ENCODE measurements at places on chromosomes 3 and 15.
A peak's percentile ranks its signal among the peaks of the same experiment; 100 is the strongest.

DNA sequence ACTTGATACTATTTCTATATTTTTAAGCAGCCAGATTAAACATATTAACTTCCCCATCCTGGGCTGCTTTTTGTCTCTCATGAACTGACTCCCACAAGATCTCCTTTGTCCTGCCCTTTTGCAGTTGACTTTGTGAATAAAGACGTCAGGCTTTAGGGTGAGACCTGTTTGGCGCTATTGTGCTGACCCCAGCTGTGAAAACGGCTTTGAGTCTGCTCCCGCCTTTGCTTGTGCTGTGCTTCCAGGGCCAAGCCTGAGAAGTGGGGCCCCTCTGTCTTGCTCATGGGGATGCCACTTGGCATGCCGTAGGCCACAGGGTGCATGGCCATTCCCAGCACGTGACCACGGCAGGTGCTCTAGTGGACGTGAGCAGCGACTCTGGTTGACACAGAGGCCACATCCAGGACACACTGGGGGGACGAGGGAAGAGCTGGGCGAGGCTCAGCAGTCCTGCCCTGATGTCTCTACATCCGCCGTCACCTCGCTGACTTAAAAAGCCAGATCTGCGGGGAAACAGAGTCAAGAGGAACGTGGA is 268.9 kb upstream of the LYSMD4 start:
- no peak for DNase-seq

DNA sequence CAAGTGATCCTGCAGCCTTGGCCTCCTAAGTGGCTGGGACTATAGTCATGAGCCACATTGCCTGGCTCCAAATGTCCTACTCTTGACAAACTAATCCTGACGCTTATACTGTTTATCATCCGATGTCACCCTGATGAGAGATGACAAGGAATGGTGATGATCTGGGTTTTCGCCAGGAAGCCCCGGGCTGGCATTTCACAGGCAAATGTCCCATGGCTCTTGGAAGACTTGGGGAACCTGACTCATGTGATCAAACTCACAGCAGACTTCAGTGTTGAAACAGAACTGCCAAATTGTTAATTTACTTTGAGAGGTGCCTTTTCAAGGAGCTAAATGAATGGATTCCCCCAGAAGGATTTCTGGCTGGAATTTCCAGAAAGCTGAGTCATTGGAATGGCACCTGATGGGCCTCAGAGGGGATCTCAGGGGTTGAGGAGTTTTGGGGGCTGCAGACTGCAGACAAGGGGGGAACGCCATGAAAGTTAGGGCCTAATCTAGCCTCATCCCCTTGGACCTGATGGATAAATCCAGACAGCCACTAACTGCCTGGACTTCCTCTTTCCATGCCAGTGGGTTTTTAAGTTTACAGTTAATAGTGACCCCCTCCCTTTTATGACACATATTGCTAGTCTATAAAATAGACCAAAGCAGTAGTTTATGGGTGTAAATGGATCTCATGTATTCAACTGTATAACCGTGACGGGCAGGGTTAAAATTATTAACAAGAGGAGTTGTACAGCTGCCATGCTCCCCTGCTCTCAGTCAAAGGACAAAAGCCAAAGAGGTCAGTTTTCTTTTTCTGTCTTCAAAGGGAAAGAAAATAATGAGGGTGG is 146.6 kb downstream of the CHSY1 start:
- DNase-seq: no peak

DNA sequence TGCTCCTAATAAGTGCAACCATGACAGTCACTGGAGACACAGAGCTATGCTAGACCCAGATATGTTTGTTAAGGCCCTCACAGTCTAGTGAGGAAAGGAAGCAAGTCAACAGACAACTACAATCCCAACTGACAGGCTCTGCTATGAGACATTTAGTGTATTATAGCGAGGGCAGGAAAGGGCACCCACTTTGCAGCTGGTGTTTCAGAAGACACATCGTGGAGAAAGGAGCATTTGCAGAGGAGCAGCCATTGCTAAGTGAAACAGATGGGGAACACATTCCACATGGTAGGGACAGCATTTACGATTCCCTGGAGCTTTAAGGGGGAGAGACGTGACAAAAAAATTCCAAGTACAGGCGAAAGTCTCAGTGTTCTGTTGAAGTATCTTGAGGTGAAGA is 685.6 kb downstream of the AGBL1 start:
- no peak for DNase-seq

- DNase-seq: peak; percentile 27
These were observed 41.8 kb upstream of the SLC6A11 start for GRCh38 chr3:10774129-10774670.

- DNase-seq: no peak
These were observed 112.5 kb upstream of the TGFBR2 start for GRCh38 chr3:30493911-30494311.

DNA sequence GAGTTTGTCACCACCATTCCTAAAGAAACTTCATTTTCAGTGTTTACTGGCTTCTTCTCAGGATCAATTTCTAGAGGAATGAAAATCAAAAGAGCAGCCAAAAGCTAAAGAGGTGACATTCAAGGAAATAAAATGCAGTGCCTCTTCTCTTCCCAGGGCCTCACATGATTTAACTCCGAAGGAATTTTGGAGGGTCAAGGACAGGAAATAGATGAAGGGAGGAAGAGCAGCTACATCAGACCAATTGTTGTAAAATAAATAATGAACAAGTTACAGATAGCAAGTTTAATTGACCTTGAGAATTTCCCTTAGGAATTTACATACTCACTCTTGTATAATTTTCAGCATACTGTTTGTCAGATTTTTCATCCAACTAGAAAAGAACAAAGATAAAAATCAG is 78.1 kb downstream of the LRRFIP2 start:
- DNase-seq: no peak

GRCh38 chr3:98603580-98603979 is 10.2 kb upstream of the CPOX start:
- DNase-seq: no peak

- no peak for DNase-seq
These were observed 66.0 kb upstream of the CMSS1 start for GRCh38 chr3:99751649-99752048.

- no peak for DNase-seq
These were observed 67.2 kb upstream of the CSTA start for GRCh38 chr3:122257644-122258364.

- no peak for DNase-seq
These were observed 112.2 kb downstream of the CHL1 start for GRCh38 chr3:308597-309321.

DNA sequence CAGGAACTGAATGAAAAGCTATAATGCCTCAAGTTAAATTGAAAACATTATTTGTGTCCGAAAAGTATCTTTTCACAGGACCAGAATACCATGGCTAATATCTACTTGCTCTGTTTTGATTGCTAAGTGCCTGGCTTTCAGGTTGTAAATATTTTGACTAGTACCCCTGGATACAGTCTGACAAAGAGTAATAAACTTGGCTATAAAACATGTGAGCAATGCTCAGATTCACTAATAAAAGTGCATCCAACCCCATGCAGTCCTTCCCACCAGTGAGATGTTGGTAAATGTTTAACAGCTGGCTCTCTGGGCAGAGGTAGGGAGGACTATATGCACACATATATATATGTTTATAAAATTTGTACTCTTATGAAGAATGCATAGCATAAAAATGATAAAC is 281.8 kb upstream of the TGFBR2 start:
- no peak for DNase-seq

- no peak for DNase-seq
These were observed 376.5 kb upstream of the ZNF717 start for GRCh38 chr3:76161856-76162255.

DNA sequence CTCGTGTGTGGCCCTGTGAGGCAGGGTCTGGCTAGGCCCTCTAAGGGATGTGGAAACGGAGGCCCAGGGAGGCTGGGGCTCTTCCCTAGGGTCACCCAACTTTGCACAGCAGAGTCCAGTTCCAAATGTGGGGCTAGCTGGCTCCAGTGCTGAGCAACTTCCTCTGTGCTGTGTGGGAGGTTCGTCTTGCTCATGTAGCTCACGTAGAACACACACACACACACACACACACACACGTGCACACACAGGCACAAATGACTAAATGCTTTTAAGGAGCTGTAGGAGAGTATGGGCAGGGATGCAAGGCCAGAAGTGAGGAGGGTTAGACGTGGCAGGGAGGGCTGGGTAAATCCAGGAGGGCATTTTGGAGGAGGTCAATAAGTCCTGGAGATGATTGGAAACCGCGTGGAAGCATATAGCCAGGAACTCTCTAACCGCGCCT is 213.8 kb downstream of the RPLP1 start:
- DNase-seq: no peak

GRCh38 chr15:70166506-70167087 is 68.9 kb upstream of the TLE3 start:
- no peak for DNase-seq

- no peak for DNase-seq
These were observed 3.5 kb upstream of the FAM81A start for GRCh38 chr15:59434481-59434880.

GRCh38 chr3:27666708-27667107 is 55.4 kb downstream of the EOMES start:
- DNase-seq: no peak

DNA sequence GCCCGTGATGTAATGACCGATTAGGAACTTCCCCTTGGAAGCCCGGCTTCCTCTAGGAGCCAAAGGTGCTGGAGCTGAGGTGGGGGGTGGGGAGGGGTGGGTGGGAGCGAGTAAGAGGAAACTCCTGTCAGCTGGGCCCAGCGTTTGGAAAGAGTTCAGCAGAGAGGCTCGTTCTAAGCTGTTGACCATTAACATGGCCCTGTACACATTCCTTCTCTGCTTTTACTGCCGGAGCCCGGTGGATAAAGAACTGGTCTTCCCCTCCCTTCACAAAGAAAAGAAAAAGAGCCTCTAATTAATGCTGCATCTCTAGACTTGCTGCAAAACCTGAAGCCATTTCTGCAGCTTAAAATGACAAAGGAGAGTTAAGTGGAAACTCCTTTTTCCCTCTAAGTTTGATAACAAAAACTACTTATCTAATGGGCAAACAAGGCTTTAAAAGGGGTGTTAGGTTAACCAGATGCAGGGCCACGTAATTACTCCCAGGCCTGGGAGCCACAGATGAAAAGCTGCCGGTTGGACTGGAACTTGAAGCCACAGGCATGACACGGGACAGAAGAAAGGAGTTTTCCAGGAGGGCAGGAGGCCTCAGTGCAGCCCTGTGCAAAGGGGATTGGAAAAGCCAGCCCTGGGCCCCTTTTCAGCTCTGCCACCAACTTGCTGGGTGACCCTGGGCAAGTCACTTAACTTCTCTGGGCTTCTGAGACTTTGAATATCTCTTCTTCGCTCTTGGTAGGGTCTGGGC is 71.3 kb downstream of the SMAD6 start:
- no peak for DNase-seq

- no peak for DNase-seq
These were observed 8.1 kb downstream of the ARPP21 start for GRCh38 chr3:35647461-35647860.

DNA sequence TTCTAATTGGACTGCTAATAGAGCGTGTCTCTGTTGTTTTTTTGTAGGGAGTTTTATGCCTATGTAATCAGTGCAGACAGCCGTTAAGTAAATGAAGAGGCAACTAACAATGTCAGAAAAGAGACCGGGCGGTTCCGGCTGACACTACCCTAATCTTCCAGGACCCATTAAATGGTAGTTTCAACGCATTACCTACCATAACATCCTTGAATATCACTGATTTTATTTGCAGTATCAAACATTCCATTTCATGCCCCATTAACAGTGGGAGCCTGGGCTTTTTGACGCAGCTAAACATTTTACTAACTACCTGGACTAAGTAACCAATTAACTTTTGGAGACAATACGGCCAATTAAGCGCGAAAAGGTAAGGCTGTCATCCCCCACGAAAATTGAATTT is 832.9 kb upstream of the NR2F2 start:
- DNase-seq: no peak

GRCh38 chr3:1252061-1252430 is 159.2 kb downstream of the CNTN6 start:
- DNase-seq: no peak

- no peak for DNase-seq
These were observed 125.6 kb downstream of the VPS8 start for GRCh38 chr3:184937611-184938010.

DNA sequence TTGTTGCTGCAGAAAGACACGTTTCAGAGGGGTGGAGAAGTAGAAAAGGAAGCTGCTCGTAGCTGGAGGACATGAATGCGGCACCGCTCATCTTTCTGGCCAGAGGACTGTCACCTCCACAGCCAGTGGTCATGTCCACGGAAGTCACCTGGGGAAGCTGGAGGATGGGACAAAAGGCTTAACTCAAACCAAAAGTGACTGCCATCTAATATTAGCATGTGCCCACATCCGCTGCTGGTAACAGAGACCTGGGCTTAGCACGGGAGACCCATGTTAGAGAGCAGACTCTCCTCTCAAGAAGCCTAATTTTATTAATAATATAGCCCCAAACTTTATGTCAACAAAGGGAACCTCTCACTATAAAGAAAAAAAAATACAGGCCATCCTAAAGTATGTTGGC is 5.9 kb downstream of the MEX3B start:
- DNase-seq: no peak

GRCh38 chr15:64275934-64276333 is 80.0 kb downstream of the CSNK1G1 start:
- no peak for DNase-seq

GRCh38 chr3:12935861-12936830 is 94.8 kb upstream of the RPL32 start:
- DNase-seq: no peak

DNA sequence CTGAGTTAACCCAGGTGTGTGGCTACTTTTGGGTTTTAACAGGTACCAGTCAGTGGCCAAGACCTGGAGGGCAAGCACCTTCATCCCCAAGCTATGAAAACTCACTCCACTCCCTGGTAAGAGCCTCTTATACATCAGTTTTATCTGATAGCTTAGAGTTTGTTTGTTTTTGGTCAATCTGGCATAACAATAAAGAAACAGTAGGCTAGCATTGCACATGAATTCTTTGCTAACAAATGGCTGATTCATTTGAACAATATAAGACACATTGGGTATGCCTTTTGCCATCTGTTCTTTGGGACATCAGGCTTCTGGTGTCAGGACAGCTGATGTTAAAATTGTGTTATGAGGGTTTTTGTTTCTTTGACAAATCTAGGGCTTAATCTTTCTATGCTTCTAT is 125.0 kb upstream of the CGNL1 start:
- DNase-seq: no peak

DNA sequence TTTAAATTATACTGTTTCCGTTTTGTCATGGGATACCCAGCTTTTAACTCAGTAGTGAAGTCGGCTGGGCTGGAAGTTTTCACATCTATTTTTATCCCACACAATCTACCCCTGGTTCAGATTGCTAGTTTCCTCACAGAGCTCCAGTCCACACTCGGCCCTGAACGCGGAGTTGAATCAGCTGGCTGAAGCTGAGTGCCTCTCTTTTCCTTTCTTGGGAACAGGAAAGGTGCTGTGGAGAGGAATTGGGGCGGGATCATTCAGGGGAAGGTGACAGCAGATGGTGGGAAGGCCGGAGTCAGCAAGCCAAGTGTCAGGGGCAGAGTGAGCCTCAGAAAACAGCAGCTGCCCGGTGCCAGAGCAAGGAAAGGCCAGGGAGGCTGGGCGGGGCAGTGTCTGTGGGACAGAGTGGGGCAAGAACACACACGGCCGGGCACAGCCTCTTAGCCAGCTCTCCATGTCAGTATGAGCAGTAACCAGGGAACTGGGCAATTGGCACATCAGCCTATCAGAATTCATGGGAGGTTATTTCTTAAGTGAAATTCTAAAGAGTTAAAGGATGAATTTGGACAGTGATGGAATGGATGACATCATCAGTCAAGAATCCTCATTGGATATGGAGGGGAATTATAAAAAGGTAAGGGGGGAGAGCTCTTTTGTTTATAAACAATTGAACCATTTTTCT is 135.7 kb upstream of the IL12A start:
- no peak for DNase-seq

- DNase-seq: no peak
These were observed 327.0 kb downstream of the FEZF2 start for GRCh38 chr3:62046326-62046725.

Measured in type B pancreatic cell (in vitro differentiated cells).